ENCODE measurements at places on chromosomes 5 and 9.

GRCh38 chr5:111997308-111997707 is 240.3 kb upstream of the NREP start:
- DNase-seq: no peak

- no peak for DNase-seq
Measured at GRCh38 chr9:81879501-81879916, 48.7 kb upstream of the SPATA31D4 start.

DNA sequence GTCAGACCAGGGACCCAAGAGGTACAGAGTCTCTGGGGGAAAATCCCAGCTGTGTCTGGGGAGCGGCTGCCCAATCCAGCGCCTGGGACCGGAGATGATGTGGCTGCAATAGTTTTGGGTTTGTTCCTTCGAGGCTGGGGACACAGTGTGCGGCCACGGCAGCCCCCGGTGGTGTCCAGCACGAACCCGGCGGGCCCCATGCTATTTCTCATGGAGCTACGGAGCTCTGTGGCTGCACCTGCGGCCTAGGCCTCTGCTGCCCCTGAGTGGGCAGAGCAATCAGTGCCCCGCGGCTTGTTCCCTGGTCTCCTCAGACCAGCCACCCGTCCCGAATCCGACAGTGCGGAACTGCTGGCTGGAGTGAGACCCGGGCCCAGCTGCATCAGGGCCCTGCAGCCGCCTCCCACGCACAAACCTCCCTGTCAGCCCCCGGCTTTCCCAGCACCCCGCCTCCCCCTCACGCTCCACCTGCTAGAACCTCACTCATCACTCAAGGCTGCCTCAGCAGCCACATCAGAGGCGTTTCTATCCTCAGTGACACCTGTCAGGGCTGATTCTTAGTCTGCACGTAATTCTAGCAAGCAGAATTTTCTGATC is 29.0 kb downstream of the SARDH start:
- peak; percentile 94 for DNase-seq

- DNase-seq: no peak
Measured at GRCh38 chr9:135818718-135819475, 88.4 kb downstream of the CAMSAP1 start.

DNA sequence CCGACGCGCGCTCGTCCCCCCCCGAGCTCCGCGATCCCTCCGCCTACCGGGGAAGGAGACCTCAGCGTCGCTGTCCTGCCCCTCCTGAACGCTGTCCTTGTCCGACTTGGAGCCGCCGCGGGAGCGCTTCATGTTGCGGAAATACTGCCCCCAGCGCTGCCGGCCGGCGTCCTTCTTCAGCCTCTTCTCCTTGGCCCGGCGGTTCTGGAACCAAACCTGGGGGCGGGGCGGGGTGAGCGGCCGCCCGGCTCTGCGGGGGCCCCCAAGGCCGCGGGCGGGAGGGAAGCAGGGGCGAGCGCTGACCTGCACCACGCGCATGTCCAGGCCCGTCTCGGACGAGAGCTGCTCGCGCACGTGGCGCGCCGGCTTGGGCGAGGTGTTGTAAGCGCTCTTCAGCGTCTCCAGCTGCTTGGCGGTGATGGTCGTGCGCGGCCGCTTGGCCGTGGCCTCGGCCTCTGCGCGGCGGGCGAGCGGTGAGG is 6.3 kb downstream of the LHX3 start:
- DNase-seq: no peak

GRCh38 chr5:139282197-139282557 is 11.4 kb upstream of the MATR3 start:
- DNase-seq: no peak

DNA sequence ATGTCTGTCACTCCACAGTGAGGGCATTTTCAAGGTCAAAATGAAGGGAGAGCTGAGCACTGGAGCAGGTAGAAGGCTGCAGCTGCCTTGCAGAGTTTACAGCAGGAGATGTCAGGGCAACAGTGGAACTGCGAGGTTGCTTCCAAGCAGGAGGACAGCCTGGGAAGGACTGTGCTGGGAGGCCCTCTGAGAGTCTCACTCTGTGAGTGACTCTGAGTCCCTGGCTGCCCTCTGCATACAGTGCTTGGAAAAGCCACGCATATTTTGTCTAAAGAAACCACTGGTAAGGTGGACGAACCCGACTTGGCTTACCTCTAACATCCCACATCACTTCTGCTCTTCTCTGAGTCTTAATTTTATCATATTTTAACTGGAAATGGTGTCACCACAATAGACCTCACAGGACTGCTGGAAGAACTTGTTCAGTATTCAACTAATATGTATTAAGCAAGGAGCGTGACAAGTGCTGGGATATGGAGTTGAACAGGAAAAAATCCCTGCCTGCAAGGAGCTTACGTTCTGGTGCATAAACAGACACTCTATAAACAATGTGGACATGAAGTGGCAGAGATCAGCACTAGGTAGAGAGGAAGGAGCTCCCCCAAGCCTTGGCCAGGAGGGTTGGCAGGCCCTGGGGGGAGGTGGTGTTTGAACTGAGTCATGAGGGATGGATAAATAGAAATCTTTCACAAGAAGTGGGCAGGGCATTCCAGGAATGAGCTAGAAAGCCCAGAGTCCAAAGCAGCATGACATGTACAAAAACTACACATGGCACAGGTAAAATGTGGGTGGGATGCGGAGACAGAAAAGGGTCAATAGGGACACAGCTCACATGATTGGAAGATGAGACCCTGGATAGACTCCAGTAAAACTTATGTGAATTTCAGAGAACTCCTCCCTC is 64.0 kb upstream of the FOXE1 start:
- no peak for DNase-seq

- no peak for DNase-seq
Measured at GRCh38 chr9:95857124-95857523, 18.4 kb upstream of the ERCC6L2 start.

DNA sequence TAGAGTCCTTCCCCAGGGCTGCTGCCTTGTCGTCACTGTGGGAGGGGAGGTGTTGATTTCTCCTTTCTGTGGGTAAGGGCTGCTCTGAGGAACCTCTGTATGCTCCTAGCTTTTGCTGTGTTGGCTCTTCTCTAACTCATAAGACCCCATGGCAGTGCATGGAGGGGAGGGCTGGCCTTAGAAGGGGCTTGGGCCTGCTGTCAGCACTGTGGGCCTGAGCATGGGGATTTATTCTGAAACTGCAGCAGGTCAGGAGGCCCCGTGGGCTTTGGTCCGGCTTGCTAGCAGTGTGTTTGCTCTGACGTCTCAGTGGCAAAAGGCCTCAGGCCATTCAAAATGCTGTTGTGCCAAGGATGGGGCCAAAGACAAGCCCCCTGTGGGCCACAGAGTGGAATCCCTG is 6.8 kb downstream of the FGF18 start:
- no peak for DNase-seq

- no peak for DNase-seq
Measured at GRCh38 chr9:133956520-133957076, 35.5 kb downstream of the VAV2 start.

DNA sequence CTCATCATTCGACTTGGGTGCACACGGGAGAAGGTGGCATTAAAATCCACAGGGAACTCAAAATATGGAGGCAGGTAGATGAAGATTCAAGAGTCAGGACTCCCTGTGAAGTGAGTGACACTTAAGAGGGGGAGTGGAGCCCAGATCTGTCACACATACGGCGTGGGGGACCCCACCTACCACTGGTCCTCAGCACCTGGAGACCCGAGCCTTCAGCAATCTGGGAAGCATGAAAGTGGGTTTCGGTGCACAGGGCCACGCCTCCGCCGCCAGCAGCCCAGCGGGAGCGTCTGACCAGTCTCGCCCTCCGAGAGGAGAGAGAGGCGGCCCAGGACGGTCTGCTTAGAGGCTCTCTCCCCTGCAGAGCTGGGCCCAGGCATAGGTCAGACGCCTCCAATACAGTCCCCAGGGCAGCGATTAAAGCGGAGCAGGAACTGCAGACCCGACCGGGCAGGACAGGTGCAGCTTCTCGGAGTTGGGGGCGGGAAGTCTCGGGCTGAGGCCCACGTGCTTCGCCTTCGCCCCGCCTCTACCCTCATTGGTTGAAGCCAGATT is 639 bp upstream of the SLC2A8 start:
- DNase-seq: no peak

GRCh38 chr5:60455589-60455988 is 244.4 kb downstream of the DEPDC1B start:
- DNase-seq: no peak

DNA sequence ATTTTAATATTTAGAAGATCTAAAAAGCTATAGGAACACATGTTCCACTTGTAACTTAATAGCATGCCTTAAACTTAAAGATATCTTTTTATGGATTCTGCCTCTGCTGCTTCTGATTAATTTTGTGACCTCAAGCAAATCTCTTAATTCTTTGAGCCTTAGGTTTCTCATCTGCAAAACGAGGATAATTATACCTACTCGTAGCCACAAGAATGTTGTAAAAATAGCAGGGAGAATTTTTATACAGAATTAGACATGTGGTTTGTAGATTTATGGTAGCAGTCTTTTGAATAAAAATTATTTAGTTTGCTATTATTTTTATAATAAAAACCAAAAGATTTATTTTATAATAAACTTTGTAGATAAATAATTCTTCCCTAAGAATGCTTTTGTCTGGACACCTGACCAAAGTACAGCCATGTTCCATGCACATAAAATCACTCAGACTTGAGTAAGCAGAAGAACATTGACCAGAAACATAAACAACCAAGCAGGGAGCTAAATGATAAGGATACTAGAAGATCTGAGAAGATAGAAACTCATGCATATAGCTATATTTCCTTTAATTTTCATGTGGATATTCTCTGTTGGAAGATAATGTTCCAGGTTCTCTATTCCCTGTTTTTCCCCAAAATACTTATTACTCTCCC is 18.5 kb downstream of the C9orf85 start:
- DNase-seq: no peak

Data from WERI-Rb-1 (cell line).